EL (cell line): ENCODE measurements at places on chromosomes 5 and 9.

DNA sequence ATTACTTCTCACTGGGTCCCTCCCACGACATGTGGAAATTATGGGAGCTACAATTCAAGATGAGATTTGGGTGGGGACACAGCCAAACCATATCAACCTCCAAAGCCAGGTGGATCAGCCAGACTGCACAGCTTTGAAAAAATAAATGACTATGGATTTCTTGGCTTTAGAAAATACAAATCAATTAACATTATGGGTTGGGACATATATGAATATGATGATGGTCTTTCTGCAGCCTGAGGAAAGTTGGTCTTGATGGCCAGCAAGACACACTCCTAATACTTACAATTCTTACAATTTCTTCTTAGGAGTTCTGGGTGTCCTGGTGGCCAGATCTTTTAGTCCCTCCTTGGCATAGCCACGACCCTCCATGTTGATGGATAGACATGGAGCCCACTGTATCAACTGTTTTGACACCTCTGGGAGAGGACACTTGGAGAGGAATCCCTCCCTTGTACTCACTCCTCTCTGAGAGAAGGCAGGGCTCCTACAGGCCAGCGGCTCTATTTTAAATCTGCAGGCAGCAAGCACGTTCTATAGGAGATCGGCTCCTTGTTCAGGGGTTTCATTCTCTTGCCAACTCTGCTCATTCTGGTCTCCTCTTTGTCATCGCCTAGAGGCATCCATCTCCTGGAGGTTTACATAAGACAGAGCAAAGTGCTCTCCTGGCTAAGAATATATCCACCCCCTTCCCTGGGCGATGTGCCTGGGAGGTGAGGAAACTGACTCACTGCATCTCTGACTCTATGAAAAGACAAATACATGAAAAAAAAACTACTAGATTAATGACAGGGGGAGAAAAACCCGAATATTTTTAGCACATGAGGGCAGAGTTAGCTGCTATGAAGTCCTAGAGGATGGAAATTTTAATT is 145.9 kb downstream of the CARTPT start:
- peak; percentile 85 for DNase-seq

- peak; percentile 77 for DNase-seq
Observed at GRCh38 chr9:101462558-101462957, 27.0 kb upstream of the ALDOB start.

GRCh38 chr5:33494466-33494865 is 53.7 kb downstream of the TARS1 start:
- DNase-seq, result no peak

GRCh38 chr9:110429453-110429852 is 91.8 kb upstream of the TXNDC8 start:
- no peak for DNase-seq

- peak; percentile 82 for DNase-seq
Observed at GRCh38 chr5:142925795-142926194, 155.6 kb downstream of the ARHGAP26 start.

DNA sequence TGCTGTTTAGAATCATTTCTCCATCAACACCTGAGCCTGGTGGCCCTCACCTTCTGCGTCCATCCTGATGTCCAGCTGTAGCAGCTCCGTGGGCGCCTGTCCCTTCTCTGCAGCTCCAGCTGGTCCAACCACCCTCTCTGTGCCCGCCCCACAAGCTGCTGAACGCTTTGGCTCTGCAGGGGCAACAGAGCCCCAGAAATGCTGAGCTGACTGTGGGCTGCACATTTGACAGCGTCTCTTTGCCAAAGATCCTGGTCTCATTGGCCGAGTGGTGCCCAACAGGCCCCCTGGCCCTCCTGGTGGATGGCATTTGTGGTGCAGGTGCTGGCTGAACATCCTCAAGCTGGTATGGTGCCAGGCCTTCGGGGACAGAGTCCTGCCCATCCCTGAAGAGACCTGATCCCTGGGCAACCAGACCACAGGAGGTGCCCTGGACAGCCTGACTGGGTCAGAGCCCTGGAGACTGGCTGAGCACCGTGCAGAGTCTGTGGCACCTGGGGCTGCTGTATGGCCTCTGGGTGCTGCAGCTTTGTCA is 25.3 kb upstream of the CEP72 start:
- no peak for DNase-seq

GRCh38 chr5:79727451-79728355 is 38.1 kb downstream of the CMYA5 start:
- DNase-seq, result peak; percentile 41

DNA sequence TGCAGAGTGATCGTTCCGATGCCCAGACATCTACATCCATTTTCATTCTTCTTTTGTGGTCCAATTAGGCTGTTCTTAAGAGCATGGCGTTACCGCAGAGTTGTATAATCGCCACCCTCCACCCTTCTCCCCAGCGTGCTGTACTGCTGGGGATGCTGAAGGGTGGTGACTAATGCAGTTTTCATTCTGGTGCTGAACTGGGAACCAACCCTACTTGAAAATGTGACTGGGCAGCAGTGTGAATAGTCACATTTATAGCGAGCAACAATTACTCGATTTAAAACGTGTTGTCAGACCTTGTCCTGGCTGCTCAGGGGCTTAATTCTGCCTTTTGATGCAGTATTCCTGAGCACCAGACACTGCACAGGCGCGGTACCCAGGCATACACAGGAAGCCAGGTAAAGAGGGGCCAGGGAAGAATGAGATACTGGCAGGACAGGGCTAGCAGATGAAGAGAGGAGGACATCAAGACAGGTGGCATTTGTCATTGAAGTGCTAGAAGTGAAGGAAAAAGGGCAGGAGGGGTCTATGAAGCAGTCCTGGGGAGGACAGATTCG is 719 bp upstream of the ISCA1 start:
- peak; percentile 89 for DNase-seq

GRCh38 chr5:177472460-177473442 is 683 bp downstream of the DBN1 start:
- DNase-seq, result peak; percentile 55

DNA sequence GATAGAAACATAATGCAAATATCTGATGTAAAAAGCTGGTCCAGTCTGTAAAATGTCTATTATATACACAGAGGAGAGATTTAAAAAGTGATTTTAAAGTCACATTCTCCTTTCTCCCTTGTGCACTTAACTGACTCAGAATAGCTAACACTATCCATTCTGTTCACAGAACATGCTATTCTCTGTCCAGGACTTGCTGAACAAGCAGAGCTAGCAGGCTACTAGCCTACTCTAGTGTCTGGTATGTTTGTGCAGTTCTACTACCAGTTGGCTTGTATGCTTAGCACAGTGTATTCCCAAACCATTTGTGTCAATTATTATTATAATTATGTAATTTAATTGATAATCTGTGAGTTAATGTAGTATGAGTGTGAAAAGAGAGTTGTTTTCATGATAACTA is 161.7 kb upstream of the NUDT12 start:
- DNase-seq, result no peak

DNA sequence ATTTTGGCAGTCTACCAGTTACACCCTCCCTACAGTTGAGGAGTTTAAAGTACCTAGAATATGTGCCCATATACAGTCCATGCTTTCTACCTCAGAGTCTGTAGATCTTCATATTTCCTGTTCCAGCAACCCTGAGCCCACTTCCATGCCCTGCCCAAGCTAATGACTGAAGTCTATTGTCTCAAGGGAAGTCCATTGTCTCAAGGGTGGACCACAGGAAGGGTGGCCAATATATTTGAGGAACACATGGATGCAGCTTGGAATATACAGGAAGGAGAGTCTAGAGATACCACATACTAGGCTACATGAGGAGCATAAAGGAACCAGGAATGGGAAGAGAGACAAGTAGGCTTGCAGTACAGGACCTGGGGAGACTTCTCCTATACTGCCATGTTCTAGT is 274.4 kb downstream of the FER start:
- no peak for DNase-seq

GRCh38 chr9:17389026-17389425 is 189.8 kb upstream of the SH3GL2 start:
- no peak for DNase-seq

DNA sequence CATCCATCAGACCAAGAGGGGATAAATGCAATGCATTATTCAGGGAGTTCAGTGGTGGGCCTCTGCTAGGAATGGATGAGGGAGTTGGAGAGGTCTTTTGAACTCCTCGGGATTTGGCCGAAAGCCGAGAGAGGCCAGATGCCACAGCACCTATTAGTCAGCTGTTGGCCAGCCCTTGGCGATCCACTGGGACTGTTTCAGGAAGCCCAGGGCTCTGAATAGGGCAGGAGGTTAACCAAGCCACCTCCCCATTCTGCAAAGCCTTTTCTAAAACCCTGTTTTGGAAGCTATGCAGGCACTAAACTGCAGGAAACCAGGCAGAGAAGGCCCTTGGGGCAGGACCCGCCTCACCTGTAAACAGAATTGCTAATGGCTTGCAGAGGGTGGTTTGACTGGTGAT is 37.8 kb downstream of the ASTN2 start:
- DNase-seq, result no peak

- DNase-seq, result peak; percentile 64
Observed at GRCh38 chr5:59126708-59127573, 544.1 kb downstream of the RAB3C start.

GRCh38 chr9:78288214-78288892 is 8.6 kb upstream of the PSAT1 start:
- no peak for DNase-seq

DNA sequence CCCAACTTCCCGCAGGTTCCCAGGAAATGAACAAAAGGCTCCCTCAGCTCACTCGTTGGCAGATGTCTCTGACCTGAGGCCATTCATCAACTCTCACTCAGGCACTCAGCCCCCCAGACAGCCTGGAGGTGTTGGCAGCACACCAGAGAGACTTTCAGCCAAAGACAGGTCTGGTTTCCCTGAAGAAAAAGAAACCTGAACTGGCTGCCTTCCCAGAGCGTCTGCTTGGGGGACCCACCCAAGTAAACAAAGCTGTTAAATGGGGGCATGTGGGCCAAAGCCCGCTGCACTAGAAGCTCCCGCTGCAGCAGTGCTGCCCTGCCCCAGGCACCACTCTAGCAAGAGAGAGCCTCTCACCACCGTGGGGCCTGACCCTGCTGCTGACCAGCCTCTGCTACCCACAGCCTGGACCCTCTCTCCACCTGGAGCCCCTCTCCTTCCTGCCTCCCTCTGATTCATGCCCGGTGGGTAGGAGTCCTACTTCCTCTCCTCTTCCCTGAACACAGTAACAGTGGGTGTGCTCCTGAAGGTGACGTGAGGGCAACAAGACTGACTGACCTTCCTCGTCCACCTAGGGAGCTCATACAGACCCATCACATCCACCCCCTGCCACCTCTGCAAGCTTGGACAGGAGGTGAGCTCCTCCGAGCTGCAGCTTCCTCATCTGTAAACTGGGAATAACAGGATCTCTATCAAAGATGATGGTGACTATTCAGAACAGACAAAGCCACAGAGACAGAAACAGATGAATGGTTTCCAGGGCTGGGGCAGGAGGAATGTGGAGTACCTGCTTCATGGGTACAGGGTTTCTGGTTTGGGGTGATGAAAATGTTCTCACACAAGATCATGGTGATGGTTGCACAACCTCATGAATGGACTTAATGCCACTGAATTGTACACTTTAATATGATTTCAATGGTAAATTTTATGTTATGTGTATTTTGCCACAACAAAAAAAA is 31.0 kb upstream of the GABRP start:
- DNase-seq, result no peak

DNA sequence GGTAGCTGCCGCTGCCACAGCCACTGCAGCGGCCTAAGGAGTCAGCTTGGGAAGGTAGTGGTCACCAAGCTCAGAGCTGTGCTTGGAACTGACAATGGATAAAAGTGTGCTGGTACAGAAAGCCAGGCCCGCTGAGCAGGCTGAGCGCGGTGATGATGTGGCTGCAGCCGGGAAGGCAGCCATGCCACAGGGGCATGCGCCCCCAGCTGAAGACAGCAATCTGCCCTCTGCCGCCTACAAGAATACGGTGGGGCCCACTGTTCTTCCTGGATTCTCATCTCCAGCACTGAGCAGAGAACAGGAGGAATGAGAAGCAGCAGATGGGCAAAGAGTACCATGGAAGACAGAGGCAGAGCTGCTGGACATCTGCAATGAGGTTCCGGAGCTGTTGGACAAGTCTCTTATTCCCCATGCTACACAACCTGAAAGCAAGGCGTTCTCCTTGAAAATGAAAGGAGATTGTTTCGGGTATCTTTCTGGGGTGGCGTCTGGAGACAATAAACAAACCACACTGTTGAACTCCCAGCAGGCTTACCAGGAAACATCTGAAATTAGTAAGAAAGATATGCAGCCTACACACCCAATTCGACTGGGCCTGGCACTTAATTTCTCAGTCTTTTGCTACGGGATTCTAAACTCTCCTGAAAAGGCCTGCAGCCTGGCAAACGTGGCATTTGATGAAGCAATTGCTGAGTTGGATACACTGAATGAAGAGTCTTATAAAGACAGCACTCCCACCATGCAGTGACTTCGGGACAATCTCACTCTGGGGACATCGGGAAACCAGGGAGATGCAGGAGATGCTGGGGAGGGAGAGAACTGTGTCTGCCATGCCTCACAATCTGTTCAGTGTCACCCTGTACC is 22.8 kb upstream of the ANKRD18A start:
- DNase-seq, result no peak

- no peak for DNase-seq
Observed at GRCh38 chr9:69999315-69999714, 44.3 kb upstream of the MAMDC2 start.

GRCh38 chr5:150105928-150106615 is 19.7 kb upstream of the CSF1R start:
- no peak for DNase-seq

DNA sequence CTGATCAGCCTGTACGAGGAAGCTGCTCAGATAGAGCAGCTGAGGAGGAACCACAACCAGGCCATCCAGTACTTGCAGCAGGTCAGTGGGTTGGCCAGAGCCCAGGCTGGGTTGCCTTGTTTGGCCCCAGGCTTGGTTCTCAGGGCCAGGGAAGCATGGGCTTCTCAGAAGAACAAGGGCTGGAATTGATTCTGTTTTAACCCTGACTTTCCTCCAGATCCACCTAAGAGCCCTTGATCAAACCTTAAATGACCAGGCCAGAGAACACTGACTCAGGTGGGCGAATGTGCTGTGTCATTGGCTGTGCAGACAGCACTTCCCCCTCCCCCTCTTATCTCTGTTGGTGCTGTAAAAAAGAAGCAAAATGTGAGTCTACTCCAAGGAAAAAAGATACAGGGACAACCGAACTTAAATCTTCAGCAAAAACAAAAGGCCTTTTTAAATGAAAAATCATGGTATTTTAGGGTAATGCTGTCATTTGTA is 28.1 kb downstream of the TTC23L start:
- DNase-seq, result no peak

- DNase-seq, result no peak
Observed at GRCh38 chr5:443239-444151, 519 bp downstream of the EXOC3 start.

- DNase-seq, result no peak
Observed at GRCh38 chr9:120161776-120162175, 418.2 kb downstream of the CDK5RAP2 start.

GRCh38 chr5:170070556-170071412 is 34.9 kb upstream of the FOXI1 start:
- DNase-seq, result peak; percentile 41

DNA sequence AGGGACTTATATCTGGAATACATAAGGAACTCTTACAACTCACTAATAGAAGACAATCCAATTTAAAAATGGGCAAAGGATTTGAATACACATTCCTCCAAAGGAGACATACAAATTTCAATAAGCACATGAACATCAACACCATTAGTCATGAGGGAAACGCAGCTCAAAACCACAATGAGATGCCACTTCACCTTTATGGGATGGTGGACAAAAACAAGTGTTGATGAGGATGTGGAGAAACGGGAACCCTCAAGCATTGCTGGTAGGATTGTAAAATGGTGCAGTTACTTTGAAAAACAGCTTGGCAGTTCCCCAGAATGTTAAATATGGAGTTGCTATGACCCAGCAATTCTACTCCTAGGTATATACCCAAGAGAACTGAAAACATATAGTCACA is 72.7 kb upstream of the IER5L start:
- peak; percentile 61 for DNase-seq
